AG10803 (cell line): ENCODE measurements at places on chromosomes 1 and 21.

DNA sequence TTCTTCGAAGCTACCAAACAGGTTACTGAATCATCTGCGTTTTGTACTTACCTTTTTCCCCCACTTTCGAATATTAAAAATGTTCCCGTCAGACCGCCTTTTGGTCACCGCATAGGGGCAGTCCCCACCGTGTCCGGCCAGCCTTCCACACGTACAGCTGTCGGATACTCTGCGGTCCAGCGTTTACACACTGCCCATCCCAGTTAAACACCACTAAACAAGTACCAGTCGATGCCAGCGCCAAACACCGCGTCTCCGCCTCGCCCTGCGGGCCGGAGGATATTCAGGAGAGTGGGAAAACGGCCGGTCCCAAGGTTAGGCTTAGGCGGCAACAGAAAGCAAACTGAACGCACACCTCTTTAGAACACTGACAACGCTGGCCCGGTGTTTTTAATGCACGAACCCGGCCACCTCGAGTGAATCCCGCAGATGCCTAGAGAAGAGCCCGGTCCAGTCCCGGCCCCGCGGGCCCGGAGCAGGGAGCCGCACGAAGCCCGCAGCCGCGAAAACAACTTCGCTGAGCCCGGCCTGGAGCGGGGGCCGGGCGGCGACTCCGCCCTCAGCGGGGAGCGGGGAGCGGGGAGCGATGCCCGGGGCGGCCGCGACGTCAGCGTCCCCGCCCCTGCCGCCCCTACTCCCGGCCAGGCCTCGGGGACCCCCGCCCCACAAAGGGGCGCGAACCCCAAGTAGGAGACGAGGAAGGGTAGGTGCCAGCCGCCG, 730 bp upstream of the PHF13 start:
- peak; percentile 34 for DNase-seq

GRCh38 chr1:18552631-18553030, 71.9 kb downstream of the KLHDC7A start:
- no peak for DNase-seq

- DNase-seq = no peak
Observed at GRCh38 chr1:169487133-169487532, 1.4 kb upstream of the SLC19A2 start.

GRCh38 chr1:66831529-66832239, 30.6 kb upstream of the INSL5 start:
- peak; percentile 10 for DNase-seq

GRCh38 chr1:14567056-14567455, 31.4 kb upstream of the KAZN start:
- DNase-seq = no peak

DNA sequence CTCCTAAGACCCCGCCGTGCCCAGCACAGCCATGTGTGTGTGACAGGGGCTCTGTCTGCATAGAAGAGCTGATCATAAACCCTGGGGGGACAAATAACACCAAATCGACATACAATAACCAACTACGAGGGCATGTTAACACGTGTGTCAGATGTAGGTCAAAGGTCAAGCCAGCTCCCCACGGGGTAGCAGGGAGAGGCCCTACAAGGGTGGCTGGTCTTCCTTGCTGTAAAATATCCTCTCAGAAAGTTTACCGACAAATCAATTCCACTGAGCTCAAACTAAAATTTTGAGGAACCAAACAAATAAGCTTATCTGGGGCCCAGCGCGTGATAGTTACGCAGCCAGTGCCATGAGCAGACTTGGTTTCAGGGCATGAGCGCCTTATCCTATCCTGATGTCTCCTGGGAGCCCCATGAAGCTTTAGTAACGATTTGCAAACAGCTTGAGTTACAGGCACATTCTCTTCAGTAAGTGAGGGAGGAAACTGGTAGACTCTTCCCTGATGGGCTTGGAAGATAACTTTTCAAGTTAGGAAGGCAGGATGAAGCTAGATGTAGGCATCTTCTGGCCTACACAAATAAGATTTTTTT, 2.7 kb upstream of the TMPRSS3 start:
- no peak for DNase-seq

GRCh38 chr1:41622859-41623732, 138.6 kb upstream of the EDN2 start:
- no peak for DNase-seq

- no peak for DNase-seq
Observed at GRCh38 chr1:4422504-4423289, 231.7 kb upstream of the AJAP1 start.

- DNase-seq = no peak
Observed at GRCh38 chr1:234582186-234582585, 27.8 kb downstream of the IRF2BP2 start.

DNA sequence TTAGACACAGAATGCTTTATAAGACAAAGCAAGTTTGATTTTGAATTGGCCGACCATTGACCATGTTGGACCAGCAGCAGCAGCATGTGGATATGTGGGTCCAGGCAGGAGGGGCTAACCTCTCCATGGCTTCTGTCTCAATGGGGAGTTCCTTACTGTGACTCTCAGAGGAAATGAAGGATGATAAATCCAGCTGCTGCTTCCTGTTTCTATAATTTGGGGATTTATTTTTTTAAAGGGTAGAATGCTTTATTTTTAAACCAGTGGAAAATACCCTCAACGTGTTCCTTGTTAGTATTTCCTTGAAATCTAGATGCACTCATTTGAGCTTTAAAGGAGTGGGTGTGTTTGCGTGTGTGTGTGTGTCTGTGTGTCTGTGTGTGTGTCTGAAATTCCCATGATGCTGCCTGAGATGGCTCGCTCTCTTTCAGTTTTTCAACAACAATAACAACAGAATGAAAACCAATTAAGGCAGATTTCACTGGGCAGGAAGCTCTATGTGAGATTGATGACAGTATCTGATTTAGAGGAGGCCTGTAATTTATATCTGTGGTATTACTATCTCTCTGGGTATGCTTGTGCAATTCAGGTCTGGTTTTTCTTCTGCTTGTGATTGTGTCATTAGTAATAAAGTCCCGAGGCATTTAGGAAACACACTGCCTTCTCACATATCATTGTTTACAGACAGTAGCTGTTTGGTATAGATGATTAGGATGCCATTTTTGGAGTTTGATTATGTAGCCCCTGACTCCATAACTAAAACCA, 86.1 kb upstream of the ZNF326 start:
- peak; percentile 56 for DNase-seq

GRCh38 chr1:167401260-167401873, 117.0 kb downstream of the CD247 start:
- DNase-seq = peak; percentile 43

DNA sequence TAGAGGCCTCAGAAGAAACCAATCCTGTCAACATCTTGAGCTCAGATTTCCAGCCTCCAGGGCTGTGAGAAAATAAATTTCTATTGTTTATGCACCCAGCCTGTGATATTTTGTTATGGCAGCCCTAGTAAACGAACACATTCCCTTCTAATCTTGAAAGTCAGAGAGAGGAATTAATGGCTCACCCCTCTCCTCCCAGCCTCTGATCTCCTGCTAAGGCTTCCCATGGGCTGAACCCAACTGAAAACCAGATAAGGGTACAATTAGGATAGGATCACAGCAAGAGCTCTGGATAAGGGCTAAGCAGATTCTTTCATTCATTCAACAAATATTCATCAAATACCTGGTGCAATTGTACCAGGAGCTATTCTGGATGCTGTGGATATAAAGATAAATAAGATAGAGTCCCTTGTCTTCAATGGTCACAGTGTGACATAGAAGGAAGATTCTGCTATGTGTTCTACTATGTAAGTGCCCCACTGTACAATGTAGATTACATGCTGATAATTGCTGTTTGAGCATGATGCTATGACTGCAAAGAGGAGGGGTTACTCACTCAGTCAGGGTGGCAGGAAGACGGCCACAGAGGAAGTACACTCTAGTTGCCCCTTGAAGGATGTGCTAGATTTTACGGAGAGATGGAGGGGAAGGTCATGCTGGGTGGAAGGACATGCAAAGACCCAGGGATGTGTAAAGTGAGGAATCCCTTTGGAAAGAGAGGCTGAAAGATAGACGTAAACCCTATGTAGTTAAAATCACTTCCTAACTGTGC, 203.3 kb upstream of the JUN start:
- no peak for DNase-seq

DNA sequence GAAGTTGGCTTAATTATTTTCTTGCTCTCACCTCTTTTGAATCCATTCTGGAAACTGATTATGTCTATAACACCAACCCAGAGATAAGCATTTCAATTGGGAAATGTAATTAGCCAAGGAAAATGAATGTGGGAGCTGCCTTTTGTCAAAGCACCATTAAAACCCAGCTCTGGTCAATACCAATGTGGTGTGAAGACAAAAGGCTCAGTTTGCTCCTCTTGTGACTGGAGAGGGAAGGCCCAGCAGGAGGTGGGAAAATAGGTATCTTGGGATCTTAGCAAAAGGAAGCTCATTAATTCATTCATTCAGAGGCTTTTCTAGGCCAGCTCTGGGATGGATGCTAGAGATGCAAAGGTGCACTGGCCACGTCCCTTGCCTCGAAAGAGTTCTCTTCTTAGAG, 75.0 kb upstream of the SELENON start:
- no peak for DNase-seq

- DNase-seq = no peak
Observed at GRCh38 chr1:109059026-109059425, 16.8 kb downstream of the TAF13 start.

DNA sequence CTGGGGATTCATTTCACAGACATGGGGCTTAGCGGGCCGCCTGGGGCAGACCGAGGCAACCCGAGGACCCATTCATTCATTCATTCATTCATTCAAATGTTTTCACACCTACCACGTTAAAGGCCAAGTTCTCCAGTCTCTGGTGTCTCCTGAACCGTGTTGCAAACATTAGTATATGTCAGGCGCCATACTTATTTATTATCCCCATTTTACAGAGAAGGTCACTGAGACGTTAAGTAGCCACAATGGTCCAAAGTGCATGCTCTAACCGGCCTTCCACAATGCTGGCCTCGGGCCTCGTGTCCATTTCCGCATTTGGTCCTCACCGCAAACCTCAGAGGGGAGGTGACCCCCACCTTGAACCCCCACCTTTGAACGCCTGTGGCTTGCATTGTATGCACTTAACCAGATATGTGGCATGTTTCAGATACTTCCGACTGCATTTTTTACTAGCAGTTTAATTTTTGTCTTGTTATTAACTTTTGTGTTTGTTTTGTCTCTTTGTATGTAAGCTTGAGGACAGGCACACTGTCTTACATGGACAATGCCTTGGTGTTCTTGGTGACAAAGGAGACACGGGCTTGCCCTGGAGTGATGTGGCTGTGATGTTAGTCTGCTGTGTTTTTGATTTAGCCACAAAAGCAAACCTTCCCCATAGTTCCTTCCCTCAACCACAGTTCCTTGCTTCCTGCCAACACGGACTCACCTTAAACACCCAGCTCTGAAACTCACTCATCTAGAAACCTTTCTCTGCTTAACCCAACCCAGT, 1.2 kb upstream of the IFFO2 start:
- DNase-seq = no peak

DNA sequence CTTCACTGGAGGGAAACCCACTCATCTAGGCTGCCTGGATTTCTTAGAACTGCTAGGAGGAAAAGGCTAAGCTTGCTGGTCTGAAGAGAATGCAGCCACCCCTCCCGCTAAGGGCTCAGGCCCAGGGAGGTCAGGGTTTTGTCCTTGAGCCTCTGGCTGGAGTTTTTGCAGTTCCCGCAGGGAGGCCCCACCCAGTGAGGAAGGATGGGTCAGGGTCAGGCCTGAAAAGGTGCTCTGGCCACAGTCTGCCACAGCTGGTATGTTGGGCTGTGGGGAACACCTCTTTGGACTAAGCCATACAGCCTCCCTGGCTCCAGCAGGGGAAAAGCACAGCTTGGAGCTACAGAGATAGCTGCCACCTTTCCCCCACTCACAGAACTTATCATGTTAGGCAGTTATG, 71.4 kb upstream of the PAPPA2 start:
- no peak for DNase-seq

DNA sequence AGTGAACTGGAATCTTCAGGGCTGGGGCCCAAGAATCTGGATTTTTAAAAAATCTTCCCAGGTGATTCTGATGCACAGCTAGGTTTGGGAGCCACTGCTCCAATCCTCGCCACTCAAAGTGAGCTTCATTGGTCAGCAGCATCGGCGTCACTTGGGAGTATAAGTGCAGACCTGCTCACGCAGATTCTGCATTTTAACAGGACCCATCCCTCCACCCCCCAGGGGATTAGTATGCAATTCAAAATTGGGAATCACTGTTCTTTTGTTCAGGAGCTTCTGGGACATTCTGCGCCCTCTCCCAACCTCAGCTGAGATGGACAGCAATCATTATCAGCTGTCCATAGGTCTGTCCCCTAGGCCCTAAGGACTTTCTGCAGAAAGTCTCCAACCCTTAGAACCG, 53.5 kb downstream of the LGR6 start:
- no peak for DNase-seq

- DNase-seq = no peak
Observed at GRCh38 chr1:232378266-232379062, 251.5 kb downstream of the SIPA1L2 start.

DNA sequence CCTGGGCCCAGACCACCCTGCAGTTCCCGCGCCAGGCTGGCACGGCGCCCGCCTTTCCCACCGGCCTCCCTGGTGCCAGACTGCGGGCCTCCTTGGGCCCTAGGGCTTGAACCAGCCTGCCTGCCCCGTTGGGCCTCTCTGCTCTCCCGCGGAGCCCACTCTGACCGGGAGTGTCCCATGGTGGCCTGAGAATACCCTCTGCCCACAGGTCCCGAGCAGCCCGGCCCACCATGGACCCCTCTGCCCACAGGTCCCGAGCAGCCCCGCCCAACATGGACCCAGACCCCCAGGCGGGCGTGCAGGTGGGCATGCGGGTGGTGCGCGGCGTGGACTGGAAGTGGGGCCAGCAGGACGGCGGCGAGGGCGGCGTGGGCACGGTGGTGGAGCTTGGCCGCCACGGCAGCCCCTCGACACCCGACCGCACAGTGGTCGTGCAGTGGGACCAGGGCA, 7.9 kb downstream of the MIB2 start:
- no peak for DNase-seq

GRCh38 chr1:153742411-153743142, 14.7 kb downstream of the INTS3 start:
- peak; percentile 68 for DNase-seq

- DNase-seq = no peak
Observed at GRCh38 chr1:245226203-245226499, 71.4 kb downstream of the KIF26B start.

DNA sequence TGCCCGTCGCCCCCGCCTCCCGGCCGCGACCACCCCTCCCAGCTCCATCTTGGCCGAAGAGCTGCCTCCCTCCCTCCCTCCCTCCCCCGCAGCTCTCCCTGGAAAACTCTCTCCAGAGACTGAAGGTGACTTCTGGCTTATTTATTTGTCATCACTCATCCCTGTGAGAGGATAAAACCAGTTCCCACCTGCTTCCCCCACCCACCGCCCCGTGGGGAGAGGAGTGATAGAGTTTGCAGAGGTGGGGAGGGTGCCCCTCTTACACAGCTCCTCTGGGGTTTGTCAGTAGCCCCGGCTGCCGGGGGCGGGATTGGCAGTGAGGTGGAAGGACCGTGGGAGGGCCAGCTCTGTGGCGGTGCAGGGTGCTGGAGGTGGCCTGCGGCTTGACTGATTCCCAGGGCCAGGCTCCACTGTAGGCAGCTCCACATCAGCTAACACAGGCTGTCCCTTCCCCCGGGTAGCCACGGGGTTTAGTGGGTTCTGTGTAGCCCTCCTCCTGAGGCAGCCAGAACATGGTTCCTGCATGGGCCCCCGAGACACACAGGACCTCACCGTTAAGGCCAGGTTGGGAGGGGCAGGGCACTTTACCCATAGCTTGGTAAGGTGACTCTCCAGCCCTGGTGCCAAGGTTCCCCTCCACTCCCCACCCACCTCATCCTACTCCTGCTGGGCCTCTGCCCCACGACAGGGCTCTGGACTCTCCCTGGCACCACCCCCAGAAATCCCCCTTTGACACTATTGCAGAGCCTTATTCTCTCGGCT, 62.2 kb downstream of the ELK4 start:
- no peak for DNase-seq
